ENCODE measurements at places on chromosomes 11 and 22.

DNA sequence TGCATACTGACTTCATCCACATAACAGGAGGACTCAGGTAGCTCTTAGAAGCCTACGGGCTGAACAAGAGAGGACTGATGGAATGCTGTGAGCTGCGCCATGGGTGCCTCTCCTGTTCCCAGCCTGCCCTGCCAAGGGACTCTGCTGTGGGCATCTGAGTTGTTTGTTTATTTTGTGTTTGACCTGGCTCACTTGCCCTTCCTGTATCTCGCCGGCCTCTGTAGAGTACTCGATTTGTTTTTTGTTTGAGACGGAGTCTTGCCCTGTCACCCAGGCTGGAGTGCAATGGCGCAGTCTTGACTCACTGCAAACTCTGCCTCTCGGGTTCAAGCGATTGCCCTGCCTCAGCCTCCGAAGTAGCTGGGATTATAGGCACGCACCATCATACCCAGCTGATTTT lies 1.8 kb downstream of the TTC38 start:
- DNase-seq, result no peak

- no peak for DNase-seq
These were observed 18.4 kb downstream of the PTDSS2 start for GRCh38 chr11:468493-468892.

DNA sequence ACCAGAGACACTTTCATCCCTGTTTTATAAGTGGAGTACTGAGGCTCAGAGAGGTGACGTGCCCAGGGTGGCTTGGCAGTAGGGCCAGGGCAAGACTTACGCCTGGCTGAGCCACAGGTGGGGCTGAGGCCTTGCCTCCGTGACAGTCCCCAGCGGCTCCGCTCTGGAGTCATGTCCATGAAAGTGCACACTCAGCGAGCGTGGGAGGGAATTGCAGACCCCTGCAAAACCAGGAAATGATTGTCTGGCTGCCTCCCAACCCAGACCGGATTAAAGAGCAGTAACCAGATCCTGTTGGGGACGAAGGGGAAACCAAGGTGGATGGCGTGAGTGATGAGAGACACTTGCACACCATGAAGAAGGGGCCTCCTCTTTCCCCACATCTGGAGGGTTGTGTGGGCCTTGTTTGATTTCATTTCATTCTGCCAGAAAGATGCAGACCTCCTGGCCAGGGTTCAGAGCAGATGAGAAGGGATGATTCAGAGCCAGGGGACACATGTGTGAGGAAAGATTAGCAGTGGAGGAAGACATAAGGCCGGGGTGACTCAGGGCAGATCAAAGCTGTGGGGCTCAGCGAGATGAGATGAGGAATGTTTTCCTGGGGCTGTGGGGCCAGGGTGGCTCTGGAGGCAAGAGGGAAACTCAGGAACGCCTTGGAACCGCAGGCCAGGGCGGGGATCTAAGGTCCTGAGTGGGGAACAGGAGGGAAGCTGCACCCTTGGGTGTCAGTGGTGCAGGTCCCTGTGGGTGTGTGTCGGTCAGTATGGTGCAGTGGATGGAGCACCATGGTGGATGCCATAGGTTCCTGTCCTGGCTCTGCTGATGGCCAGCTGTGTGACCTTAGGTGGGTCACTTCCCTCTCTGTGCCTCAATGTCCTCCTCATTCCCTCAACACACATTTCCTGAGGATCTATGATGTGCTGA lies 29.9 kb upstream of the LRRC32 start:
- DNase-seq, result peak; percentile 28

GRCh38 chr22:41302021-41302767 lies 869 bp downstream of the ZC3H7B start:
- DNase-seq, result no peak

DNA sequence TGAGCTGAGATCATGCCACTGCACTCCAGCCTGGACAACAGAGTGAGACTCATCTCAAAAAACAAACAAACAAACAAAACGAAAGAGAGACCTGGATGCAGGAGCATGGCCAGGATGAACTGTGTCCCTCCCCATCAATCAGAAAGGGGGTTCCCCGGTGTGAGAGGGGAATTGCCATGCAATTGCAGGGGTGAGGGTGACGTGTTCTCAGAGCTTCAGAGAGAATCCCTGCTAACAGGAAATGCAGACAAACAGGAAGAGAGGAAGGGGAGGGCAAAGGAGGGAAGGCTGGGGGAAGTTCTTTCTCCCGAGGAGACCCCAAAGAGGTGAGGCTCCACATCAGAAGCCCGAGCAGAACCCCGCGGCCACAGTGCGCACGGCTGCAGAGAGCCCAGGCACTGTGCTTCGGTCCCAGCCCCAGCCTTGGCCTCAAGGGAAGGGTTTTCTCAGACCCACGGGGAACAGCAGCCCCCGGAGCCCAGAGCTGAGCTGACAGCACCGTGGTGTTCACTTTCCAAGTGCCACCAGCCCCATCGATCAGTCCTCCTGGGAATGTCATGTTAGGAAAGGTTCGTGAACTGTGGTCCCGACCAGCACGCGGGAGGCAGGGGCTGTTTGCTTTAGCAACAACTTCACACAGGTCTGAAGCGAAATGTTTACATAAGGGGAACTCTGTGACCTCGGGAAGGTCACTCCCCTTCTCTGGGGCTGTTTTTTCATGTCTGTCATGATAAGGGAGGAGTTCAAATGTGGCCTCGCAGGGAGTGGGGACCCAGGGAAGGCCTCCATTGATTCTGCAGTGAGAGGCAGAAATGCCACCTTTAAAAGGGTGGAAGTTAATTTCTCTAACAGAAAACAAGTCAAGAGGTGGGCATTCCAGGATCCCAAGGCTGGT lies 108.0 kb upstream of the ANO1 start:
- DNase-seq, result no peak

- DNase-seq, result no peak
These were observed 23.1 kb upstream of the IRAG1 start for GRCh38 chr11:10716543-10717259.

- DNase-seq, result peak; percentile 67
These were observed 96.5 kb upstream of the FGF3 start for GRCh38 chr11:69915501-69916250.

DNA sequence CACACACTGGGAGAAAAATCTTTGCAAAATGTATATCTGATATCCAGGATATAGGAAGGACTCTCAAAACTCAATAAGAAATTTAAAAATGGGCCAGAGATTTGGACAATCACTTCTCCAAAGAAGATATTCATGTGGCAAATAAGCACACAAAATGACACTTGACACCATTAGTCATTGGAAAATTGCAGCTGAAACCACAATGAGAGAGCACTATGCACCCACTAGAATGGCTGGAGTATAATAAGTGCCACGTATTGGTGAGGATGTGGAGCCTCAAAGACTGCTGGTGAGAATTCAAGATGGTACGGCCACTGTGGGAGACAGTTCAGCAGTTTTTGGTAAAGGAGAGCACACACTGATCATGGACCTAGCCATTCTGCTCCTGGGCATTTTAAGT lies 12.8 kb upstream of the OSBPL5 start:
- DNase-seq, result no peak

Data from forelimb muscle (tissue), 1 donor.